Astrocyte of the cerebellum (primary cell): ENCODE measurements at places on chromosomes 2 and 18.

- no peak for DNase-seq
These were observed 264.8 kb downstream of the SLC8A1 start for GRCh38 chr2:40187054-40187453.

GRCh38 chr2:228131833-228132232 lies 49.7 kb downstream of the SPHKAP start:
- no peak for DNase-seq

GRCh38 chr18:41814651-41815050 lies 140.4 kb upstream of the PIK3C3 start:
- peak; percentile 46 for DNase-seq

DNA sequence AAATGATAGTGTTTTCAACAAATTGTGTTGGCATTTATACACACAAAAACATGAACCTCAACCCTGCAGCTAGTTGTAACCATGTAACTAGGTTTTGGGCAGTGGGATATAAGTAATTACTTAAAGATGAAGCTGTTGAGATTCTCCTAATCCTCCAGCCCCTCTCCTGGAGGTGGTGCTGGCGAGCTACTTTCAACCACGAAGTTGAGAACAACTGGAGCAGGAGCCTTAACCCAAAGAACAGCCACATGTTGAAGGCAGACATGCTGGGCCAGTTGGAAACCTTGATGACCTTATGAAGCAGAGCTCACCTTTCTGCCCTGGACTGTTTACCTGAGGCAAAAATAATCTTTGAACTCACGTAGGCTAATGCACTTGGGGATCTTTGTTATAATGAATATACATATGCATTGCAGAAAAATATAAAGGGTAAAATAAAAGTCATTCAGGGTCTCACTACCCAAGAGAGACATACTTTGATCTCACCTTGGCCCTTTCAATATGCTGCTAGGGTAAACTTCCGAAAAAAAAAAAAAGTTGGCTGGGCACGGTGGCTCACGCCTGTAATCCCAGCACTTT lies 89.6 kb upstream of the NPAS2 start:
- peak; percentile 64 for DNase-seq

GRCh38 chr2:101340141-101340551 lies 31.6 kb upstream of the RNF149 start:
- DNase-seq: no peak

GRCh38 chr2:148907085-148907785 lies 32.2 kb downstream of the KIF5C start:
- no peak for DNase-seq
